Tongue (tissue), 3 donors: ENCODE measurements at places on chromosomes 12 and 14. TPM values are rescaled to one million over a fixed set of nuclear protein-coding genes. Genes with fewer than 3 reads are reported as not detected.

The RHEBL1 gene
- 0.31 TPM for total RNA-seq

The CLEC14A gene
- 42.2 TPM for total RNA-seq

The WSCD2 gene
- total RNA-seq: 5.5 TPM

The PLBD1 gene
- total RNA-seq: 16.9 TPM

The BLTP3B gene
- total RNA-seq: 29.6 TPM

The TRIM9 gene
- total RNA-seq: 1.1 TPM

The SERPINA12 gene
- total RNA-seq: not detected

The TTC6 gene
- 5.2 TPM for total RNA-seq

The SLC16A7 gene
- total RNA-seq: 26.2 TPM

The WNT1 gene
- not detected for total RNA-seq

The KRT74 gene
- total RNA-seq: 0.10 TPM

The CKAP4 gene
- 72.4 TPM for total RNA-seq

The CIROP gene
- not detected for total RNA-seq

The CPNE8 gene
- total RNA-seq: 8.9 TPM
